ENCODE measurements at places on chromosomes 7 and 10.

DNA sequence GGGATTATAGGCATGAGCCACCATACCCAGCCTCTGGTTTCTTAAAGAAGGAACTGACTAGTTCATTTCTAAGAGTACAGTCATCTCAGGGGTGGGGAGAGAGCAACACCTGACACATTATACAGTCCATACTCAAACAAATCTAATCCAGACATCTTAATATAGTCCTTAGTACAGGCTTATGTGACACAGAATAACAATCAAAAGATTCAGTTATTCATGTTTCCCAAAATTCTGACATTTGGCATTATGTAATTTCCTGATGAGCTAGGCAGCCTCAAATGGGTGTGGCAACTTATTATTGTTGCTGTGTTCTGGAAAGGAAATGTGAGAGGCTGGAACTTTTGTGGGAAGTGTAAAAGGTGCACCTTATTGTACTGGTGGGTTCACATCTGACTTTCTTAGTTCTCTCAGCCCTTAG is 116.3 kb downstream of the WDFY4 start:
- no peak for DNase-seq

GRCh38 chr10:81479316-81479715 is 395.7 kb upstream of the NRG3 start:
- no peak for DNase-seq

DNA sequence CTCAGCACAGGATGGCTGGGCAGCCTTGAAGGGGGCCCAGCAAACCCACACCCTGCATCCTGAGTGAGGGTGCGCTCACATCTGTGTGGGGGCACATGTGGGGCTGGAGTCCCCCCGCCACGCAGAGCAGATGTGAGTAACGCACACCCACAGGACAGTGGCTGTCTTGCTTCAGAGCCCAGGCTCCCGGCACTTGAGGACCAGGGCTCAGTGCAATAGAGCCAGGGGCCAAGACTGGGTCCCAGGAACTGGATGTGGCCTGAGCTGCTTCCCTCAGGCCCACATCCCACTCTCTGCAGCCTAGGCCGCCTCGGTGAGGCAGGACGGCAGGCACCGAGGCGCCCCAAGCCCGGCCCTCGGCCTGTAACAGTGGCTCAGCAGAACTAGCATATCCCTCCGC is 159.9 kb downstream of the MAD1L1 start:
- DNase-seq = no peak

- no peak for DNase-seq
Observed at GRCh38 chr10:86523348-86523747, 1.8 kb upstream of the WAPL start.

- no peak for DNase-seq
Observed at GRCh38 chr7:55059021-55059420, 40.2 kb downstream of the EGFR start.

DNA sequence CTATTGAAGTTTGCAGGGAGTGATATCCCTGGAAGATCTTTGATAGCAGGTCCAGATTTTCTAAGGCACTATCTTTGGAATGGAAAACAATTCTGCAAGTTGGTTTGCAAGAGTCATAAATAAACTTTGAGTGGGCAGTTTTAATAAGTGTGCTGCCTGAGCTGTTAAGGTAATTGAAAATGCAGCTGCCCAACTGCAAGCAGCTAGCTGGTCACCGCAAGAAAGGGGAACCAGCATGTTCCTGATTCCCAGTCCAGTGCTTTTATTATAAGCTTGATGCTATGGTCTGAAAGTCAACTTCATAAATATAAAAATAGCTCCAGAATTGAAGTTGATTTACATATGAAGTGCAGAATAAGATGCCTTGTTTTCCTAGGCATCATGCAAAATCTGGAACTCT is 308.4 kb downstream of the ZNF248 start:
- DNase-seq = no peak

DNA sequence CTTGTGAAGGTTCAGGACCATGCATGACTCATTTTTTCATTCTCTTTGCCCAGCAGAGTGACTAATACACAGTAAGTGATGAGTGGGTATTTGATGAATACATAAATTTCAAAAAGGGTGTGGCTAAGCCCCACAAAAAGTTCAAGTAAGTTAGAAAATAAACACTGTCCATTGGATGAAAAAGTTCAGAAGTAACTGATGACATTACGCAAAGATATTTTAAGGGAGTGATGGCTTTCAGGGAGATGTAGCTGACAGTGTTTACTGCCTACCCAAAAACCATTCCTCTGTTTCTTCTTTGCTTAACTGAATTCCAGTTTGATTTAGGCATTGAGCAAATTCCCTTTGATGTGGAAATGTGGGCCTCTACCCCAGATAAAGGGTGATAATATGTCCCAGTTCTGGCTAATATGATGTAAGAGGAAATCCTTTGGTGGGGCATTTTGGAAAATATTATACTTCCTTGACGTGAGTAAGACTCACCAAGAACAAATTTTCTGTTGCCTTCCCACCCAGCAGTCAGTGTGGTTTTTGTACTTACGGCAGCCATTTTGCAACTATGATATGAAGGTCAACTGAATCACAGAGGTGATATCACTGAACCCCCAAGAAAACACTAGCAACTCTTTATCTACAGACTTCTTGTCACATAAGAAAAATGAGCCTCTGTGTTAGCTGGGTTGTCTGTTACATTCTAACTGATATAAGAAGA is 29.0 kb upstream of the EBLN1 start:
- DNase-seq = no peak

DNA sequence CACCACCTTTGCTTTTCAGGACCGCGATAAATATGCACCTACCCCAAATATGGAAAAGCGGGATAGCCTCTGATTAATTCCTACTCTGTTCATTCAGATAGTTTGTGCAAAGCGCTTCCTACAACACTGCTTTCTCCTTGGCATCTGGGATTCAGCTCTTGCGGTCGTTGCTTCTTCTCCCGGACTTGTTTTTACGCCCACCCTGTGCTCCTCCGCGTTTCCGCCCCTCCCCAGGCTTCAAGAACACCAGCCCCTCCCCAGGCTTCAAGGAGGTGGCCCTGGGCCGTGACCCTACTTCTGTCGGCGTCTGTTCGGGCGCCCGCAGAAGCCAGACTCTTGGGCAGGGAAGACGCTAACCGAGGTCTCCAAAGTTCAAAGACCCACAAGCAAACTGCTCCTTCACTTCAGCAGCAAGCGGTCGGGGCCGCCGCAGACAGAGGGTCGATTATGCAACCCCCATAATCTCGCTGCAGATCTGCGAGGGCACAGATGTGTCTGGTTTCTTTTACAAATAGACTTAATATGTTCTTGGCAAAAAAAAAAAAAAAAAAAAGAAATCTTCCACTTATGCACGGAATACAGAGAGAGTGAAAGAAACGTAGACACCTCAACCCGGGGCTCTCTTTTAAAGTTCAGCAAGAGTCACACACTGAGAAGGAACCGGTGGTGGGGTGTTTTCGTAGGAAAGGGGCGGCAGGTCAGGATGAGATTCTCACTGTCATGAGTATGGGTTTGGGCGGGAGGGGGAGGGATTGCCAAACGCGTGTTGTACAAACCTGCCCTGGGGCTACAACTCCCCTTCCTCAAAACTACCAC is 1.9 kb downstream of the DLX5 start:
- DNase-seq = no peak

DNA sequence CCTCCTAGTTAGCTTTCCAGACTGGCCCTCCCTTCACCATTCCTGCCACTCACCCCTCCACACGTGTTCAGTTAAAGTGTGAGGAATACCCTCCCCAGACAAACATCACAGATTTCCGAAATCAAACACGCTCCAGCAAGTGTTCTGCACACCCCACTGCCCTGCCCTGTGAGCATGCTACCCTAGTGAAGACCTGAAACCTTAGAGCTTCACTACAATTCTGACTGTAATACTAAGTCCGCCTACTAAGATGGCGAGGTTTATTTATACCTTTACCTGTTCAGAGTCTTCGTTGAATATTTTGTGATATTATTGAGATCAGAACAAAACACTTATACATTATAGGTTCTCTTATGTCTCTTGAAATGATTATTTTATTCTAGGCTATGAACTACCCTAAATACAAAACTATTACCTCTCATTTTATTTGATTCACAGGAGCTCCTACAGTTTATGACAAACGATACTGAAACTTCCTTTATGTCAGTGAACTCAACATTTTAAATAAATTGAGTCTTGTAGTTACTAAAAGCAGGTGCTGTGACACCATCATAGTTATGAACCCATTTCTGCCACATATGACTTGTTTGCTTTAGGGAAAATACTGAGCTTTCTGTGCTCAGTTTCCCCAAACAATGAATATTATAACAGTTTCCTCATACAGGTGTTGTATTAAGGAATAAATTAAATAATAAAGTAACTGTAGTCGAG is 8.6 kb downstream of the SCIN start:
- no peak for DNase-seq

DNA sequence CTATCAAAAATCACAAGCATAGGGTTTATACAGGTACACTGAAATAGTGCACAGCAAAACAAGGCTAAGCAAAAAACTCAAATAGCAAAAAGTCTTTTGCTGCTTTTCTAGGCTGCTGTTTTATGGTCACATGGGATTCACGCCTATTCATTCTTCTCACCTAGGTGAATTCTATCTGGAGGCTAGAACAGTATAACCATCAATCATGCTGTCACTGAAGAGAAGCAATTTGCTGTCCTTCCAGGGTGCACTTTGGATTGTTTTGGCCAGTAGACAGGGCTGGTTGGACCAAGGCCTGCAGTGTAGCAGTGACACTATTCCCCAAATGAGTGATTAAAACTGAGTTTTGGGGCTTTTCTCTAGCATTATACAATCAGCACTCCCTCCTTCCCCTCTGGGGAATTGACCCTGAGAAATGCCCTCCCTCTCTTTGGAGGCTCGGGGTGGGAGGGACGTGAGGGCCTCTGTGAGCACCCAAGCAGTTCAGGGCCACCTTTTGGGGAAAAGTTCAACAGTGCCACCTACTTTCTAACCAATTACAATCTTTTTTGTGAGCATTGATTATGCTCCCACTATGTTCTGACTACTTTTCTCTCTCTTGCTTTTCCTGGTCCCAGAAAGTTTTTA is 16.2 kb upstream of the SND1 start:
- no peak for DNase-seq

GRCh38 chr7:44977304-44977958 is 1.4 kb downstream of the MYO1G start:
- DNase-seq = no peak

GRCh38 chr10:77319557-77319956 is 318.1 kb downstream of the KCNMA1 start:
- DNase-seq = no peak

GRCh38 chr10:14048930-14049613 is 281.7 kb downstream of the FRMD4A start:
- no peak for DNase-seq

GRCh38 chr7:137000621-137001020 is 132.2 kb downstream of the CHRM2 start:
- no peak for DNase-seq

- no peak for DNase-seq
Observed at GRCh38 chr7:25672496-25672895, 444.2 kb upstream of the NPVF start.

GRCh38 chr10:70053841-70054288 is 1.2 kb downstream of the MACROH2A2 start:
- no peak for DNase-seq

DNA sequence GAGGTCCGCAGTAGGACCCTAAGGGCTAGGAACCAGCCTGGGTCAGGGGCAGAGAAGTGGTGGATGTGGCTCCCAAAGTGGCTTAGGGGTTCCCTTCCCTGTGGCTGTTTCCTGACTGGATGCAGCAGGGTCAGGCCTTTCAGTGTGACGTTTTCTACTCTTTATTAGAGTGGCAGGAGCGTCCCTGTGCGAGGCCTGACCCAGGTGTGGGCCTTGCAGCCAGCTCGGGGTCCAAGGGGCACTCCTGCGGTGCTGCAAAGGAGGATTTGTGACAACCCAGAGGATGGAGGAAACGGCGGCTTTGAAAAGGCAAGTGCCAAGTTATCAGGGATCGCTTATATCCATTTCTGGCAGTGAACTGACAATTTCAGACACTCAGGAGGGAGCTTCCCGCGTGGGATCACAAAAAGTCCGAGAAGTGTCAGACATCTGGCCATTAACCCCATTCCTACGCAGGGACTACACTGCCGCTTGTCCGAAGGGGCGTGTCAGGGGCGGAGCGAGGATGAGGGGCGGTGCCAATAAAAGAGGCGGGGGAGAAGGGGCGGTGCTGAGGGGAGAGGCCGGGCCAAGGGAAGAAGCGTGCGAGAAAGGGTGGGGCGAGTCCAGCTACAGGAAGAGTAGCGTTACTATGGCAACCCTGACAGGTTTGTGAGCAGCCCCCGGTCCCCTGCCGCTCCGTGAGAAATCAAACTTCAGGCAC is 98.8 kb upstream of the ZNF722 start:
- DNase-seq = peak; percentile 66

DNA sequence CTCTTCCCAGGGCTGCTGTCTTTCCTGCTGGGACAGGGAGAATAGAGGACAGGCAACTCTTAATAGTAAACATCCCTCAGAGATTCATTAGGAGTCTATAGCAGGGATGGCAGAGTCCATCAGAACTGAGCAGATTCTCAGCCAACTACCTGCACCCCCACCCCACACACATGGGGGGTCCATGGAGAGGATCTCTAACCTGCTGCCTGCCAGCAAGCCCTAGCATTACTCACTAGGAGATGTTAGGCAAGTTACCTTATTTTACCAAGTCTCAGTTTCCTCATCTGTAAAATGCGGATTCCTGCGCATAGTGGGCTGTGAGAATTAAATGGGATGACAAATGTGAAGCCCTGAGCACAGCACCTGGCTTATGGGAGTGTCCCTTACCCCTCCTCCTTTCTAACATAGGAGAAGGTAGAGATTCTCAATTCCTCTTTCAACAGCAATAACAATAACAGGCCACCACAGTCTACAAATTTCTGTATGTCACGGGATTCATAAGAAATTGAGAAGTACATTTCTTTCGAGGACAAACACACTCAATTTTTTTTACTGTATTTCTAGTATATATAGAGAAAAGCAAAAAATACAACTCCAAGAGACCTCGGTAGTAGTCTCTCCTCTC is 23.8 kb upstream of the WDR11 start:
- DNase-seq = no peak

GRCh38 chr7:71300603-71301002 is 168.7 kb downstream of the GALNT17 start:
- no peak for DNase-seq

DNA sequence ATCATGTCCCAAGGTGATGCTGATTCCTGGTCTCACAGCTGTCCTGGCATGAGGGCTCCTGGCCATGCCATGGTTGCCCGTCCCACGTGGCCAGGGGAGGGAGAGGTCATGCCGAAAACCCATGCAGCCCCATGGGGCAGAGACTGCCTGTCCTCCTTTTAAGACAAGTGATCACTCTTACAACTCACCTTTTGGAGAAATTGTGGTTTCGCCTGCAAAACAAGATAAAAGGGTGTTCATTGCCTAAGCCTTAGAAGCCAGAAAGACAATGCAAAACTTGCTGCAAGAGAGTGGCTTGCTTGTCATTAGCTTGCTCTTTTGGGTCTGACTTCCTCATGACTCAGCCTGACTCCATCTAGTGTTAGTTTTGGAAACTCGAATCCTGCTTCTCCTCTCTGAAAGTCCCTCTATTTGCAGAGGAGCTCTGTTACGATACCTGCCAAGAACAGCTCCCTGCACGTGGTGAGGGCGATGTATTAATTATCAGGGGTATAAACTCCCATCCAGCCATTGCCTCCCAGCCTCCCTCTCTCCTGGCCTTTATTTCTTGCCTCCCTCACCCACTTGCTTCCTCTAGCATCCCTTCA is 26.7 kb downstream of the TMEM273 start:
- DNase-seq = no peak
